ENCODE measurements at places on chromosomes 4 and X. TPM values are rescaled to one million over a fixed set of nuclear protein-coding genes. Genes with fewer than 3 reads are reported as not detected.

BMP3 gene
- 0.08 TPM for total RNA-seq

SUPT20HL1 gene
- not detected for total RNA-seq

CXorf49 gene
- total RNA-seq = not detected

KLHL4 gene
- total RNA-seq = 27.6 TPM

PNMA3 gene
- total RNA-seq = 0.41 TPM

IGSF1 gene
- total RNA-seq = 0.08 TPM

IL1RAPL2 gene
- not detected for total RNA-seq

SOX3 gene
- not detected for total RNA-seq

DCX gene
- 0.13 TPM for total RNA-seq

HELQ gene
- total RNA-seq = 9.3 TPM

NDUFA1 gene
- total RNA-seq = 252 TPM

EGF gene
- total RNA-seq = not detected

IL1RAPL1 gene
- 0.59 TPM for total RNA-seq

MAGEC2 gene
- total RNA-seq = not detected

APOO gene
- 36.8 TPM for total RNA-seq

DSPP gene
- total RNA-seq = not detected

RASGEF1B gene
- total RNA-seq = not detected

KIF4A gene
- total RNA-seq = 62.6 TPM

MUC7 gene
- total RNA-seq = not detected

NOX1 gene
- total RNA-seq = not detected

CTAG1B gene
- not detected for total RNA-seq

TCEAL8 gene
- 13.9 TPM for total RNA-seq

TAF7L gene
- 0.18 TPM for total RNA-seq

C4orf36 gene
- 0.26 TPM for total RNA-seq

TMEM154 gene
- 0.15 TPM for total RNA-seq

Measured in Panc1 (cell line).